ENCODE measurements at places on chromosomes 16 and 17.

- DNase-seq, result no peak
Observed at GRCh38 chr16:84606081-84606875, 11.6 kb downstream of the COTL1 start.

GRCh38 chr16:46949241-46949892 is 24.1 kb downstream of the DNAJA2 start:
- DNase-seq, result no peak

- DNase-seq, result no peak
Observed at GRCh38 chr17:40854175-40854814, 12.7 kb downstream of the KRT12 start.

- DNase-seq, result no peak
Observed at GRCh38 chr16:56932721-56933619, 1.0 kb downstream of the HERPUD1 start.

GRCh38 chr16:83900571-83900970 is 1.7 kb downstream of the MLYCD start:
- DNase-seq, result no peak

DNA sequence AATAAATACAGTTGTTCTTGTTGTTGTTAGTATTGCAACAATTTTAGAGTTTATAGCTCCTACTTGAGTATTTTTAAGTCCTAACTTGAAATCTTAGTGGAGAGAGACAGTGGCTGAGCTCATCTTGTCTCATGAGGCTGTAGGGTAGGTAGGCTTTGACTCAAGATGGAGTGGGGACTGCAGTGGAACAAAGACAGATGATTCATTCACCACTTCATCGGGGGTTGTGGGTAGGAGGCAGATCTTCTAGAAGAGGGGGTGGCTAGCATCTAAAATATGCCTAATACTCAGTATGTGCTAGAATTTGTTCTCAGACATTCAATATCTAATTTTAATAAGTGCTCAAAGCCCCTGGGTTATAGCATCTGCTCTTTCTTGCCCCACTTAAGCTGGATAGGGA is 13.1 kb upstream of the MMD start:
- no peak for DNase-seq

GRCh38 chr16:75336521-75336920 is 85.1 kb upstream of the BCAR1 start:
- DNase-seq, result no peak
